ENCODE measurements at places on chromosomes 12 and 14. TPM values are rescaled to one million over a fixed set of nuclear protein-coding genes. Genes with fewer than 3 reads are reported as not detected.

The DDX11 gene
- polyA plus RNA-seq = 28.8 TPM

- no peak for DNase-seq
These were observed 482.5 kb downstream of the FLRT2 start for GRCh38 chr14:86012461-86012860.

DNA sequence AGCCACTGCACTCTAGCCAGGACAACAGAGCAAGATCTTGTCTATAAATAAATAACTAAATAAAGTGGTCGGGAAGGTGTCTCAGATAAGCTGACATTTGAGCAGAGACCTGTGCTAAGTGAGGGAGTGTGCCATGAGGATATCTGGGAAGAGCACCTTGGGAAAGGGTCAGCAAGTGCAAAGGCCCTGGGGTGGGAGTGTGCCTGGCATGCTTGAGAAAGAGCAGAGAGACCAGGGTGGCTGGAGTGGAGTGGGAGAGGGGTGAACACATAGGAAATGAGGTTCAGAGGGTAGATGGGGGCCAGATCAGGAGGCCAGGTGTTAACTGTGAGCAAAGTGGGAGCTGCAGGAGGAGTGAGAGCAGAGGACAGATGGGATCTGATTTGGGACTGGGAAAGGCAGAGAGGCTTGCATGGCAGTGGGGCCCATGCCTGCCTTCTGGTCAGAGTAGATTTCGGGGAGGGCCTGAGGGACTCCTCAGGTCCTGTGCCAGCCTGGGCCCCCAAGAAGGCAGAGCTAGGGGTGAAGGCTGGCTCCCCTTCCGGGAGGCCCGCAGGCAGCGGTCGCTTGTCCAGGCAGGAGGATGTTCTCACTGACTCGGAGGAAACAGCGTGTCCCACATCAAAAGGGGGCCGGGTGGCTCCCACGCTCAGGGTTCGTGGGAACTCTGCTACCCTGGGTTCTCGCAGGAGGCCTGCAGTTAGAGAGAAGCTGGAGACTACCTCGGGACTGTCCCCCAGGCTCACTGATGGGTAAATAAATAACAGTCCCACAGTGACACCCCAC lies 32.6 kb downstream of the DTX1 start:
- DNase-seq = no peak

GRCh38 chr14:67674139-67674479 lies 323 bp downstream of the VTI1B start:
- DNase-seq = peak; percentile 57

The ADAMTS20 gene
- polyA plus RNA-seq = 0.05 TPM

DNA sequence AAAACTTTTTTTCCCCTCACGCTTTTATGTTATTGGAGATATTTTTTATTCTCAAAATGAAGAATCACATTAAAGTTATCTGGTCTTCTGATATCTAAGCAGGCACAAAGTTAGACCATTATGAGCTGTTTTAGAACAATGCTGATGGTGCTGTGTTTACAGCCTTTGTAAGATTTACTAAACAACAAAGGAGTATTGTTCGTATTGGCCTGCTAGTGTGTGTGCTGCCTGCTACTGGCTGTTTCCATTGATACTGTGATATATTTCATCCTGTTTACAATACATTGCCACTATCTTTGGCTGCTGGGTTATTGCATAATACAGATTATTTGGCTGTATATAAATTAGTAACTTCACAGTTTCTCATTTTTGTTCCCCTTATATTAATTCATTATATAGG lies 220.8 kb downstream of the ITPR2 start:
- no peak for DNase-seq

The VDR gene
- 0.48 TPM for polyA plus RNA-seq

GRCh38 chr14:23950411-23951135 lies 3.0 kb upstream of the DHRS4 start:
- no peak for DNase-seq

The RPS6KL1 gene
- 10.5 TPM for polyA plus RNA-seq

DNA sequence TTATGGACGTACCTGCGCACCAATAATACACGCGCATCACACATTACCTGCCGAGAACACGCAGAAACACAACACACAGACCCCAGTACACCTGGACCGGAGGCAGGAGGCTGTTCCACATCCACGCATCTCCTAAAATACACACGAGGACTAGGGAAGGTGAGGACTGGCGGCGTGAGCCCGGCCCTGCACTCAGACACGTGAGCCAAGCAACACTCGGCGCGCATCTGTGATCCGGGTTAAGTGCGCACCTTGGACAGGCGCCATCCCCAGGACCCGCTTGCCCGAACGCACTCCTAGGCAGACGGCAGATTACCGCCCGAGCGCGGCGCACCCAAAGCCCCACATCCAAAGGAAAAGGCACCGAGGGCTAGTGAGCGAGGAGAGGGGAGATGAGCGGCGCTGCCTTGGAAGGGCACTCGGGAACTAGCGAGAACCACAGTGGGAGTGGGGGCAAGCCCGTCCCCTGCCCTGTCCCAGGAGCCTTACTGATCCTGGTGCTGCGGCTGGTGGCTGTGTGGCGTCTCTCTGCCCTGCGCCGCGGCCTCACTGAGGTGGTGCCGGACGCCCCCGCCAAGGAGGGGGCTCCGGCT lies 417 bp downstream of the GLS2 start:
- no peak for DNase-seq

DNA sequence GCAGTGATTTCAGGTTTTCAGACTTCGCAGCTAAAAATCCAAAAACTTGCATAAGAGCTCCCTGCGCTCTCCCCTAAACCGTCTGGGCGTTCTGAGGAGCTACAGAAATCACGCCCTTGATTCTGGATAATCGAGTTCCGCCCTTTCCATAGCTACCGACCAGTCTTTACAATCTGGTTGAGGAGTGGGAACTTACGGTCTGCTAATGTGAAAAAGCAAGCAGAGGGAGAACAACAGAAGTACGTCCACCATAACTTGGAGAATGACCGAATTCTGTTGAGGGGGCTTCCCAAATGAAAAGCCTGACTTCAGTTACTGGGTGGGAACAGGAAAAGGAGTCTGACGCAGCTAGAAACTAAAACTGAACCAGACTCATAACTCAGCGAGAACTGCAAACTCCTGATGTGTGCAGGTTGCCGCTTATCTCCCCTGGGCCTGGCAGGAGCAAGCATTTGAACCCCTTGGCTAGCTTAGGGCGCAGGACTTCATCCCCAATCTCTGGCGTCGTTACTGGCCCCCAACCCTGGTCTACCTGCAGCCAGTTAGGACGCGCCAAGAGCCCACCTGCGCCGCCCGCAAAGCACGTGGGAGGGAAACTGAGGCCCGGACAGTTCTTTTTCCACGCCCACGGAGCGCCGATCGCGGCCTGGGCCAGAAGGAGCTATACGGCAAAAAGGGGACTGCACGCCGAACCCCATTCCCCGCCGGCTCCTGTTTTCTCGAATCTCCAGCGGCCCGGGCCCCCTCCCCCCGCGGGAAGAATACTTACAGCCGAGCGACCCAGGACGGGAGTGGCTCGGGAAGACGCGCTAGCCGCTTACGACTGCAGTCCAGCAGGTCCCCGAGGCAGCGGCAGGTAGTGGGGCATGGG lies 838 bp downstream of the LRIG3 start:
- peak; percentile 82 for DNase-seq
